ENCODE measurements at places on chromosomes 11 and 22.

- DNase-seq = no peak
These were observed 1.5 kb downstream of the GLB1L2 start for GRCh38 chr11:134333312-134333711.

DNA sequence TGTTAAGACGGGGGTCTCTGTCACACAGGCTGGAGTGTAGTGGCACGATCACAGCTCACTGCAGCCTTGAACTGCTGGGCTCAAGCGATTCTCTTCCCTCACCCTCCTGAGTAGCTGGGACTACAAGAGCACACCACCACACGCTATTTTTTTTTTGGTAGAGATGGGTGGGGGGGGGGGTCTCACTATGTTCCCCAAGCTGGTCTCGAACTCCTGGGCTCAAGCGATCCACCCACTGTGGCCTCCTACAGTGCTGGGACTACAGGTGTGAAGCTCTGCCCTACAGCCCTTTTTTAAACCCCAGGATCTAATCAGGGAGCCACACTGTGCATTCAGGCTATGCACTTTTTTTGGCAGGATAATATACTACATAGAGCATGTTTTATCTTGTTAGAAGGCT lies 1.4 kb upstream of the DHCR7 start:
- DNase-seq = no peak

GRCh38 chr11:11536650-11537049 lies 85.2 kb downstream of the GALNT18 start:
- DNase-seq = no peak

DNA sequence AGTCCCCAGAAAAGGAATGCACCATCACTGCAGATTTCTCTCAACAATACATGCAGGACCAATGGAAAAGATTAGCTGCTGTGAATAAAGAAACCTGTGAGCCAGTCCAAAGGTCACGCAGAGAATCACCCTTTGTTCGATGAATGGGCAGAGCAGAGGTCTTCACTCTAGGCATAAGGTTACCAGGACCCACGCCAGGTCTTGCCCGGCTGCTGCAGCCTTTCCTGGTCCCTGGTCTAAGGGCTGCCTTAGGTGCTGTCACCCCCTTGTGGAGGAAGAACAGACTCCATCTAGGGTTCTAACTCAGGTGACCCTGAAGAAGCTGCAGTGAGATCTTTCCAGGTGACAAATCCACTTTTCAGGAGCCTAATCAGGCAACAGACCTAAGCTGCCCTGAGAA lies 29.0 kb upstream of the NAP1L4 start:
- no peak for DNase-seq

DNA sequence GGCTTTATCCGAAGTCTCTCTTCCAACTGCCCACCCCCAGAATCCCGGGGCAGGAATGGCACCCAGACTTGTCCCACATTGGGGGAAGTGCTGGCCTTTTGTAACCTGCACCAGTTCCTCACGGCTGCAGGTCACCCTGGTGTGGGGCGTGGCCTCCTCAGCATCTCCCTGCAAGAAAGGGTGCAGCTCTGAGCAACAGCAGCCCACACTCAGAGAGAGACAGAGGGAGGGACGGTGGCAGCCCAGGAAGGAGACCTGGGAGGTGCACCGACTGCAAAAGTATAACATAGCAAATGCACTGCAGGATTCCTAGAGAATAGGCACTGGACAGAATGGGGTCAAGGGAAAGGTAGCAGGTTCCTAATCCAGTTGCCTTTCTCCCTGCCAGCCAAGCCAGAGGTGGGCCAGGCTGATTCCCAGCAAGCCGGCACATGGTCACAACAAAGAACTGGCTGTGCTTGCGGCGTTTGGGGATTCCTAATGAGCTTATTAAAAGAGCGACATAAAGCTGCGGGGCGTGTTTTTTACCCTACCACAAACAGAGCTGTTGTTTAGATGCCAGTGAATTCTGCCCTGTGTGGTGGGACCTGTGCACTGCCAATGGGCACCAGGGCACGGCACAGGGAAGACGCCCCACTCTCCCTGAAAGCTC lies 18.2 kb upstream of the IGSF9B start:
- DNase-seq = no peak

DNA sequence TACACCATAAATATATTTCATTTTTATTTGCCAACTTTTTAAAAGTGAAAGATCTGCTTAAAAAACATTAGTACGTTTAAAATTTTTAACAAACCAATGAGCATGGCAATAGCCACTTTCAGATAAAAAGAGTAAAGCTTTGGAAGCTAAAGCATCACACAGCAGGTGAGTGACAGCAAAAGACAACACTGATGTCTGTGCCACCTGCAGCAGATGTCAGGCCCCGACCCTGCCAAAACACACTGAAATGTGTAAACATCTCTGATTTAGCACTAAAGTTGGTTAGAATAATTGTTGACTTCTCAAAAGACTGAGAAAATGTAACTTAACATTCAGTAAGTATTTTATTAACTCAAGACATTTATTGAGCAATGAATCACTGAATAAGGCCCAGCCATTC lies 232.9 kb downstream of the DLG2 start:
- no peak for DNase-seq

- DNase-seq = no peak
These were observed 22.1 kb downstream of the SRPRA start for GRCh38 chr11:126246636-126247035.

DNA sequence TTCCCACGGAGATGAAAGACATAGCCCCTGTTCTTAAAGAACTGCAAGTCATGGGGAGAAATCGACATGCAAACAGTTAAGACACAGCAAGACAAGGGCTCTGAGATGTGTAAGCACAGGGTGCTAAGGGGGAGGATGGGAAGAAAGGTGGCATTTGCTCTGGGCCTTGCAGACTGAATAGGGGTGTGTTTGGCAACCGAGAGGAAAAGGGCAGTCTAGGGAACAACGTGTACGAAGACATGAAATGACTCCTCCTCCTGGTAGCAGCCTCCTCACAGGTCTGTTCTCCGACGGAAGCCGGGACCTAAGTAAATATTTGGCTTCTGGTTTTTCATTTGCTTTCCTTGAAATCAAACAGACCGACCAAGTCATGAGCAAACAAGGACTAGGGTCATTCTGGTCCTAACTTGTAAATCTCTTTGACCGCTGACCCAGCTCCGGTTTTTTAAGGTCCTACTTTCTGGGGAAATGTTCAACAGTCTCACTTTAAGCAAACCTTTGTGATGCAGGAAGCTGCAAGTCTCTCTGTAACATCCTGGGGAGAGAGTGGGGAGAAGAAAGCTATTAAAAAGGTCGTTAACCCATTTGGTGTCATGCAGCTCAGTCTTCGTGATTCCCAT lies 19.7 kb downstream of the NNMT start:
- DNase-seq = no peak

DNA sequence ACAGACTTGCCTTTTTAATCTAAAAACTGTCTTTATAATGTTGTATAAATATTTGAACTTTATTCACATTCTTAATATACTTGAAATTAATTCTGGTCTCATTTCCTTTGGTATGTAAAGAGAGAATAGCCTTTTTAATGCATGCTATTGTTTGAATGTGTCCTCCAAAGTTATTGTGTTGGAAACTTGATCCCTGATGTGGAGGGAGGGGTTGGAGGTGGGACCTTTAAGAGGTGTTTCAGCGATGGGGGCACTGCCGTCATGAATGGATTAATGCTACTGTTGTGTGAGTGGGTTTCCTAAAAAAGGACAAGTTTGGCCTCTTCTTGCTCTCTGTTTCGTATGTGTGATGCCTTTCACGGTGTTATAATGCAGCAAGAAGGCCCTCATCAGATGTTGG lies 131.7 kb downstream of the DDX10 start:
- no peak for DNase-seq

Measured in stimulated activated CD8-positive, alpha-beta memory T cell treated with anti-CD3 and anti-CD28 coated beads, Interleukin-7, amount 100 ng/mL, for 1 hour (primary cell).